Left lung (tissue), 14 donors: ENCODE measurements at places on chromosomes 4 and X. TPM values are rescaled to one million over a fixed set of nuclear protein-coding genes. Genes with fewer than 3 reads are reported as not detected.

FGF5 gene
- polyA plus RNA-seq = not detected

STPG2 gene
- polyA plus RNA-seq = 0.34 TPM

DIPK2B gene
- 30.2 TPM for polyA plus RNA-seq

MAGEB10 gene
- polyA plus RNA-seq = 0.10 TPM

GRCh38 chr4:177532358-177532757 lies 90.1 kb upstream of the AGA start:
- DNase-seq = no peak

- no peak for DNase-seq
Observed at GRCh38 chr4:12203945-12204344, 775.3 kb upstream of the HS3ST1 start.

DNA sequence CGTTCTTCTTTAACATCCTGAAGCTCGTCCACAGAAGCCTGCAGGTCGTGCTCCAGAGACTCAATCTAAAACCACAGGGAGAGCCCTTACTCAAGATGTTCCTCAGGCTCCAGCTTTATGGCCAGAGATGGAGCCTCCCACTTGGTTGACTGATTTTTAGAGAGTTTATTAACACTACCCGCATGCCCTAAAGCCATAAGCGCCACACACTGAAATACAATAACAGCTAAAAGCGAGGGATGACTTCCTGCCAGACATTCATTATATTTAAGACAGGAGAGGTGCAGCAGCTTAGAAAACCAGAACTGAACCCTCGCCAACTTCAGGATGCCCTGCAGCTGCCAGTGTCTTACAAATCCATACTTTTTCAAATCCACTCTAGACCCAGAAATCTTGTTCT lies 42.0 kb downstream of the SOD3 start:
- no peak for DNase-seq

DNA sequence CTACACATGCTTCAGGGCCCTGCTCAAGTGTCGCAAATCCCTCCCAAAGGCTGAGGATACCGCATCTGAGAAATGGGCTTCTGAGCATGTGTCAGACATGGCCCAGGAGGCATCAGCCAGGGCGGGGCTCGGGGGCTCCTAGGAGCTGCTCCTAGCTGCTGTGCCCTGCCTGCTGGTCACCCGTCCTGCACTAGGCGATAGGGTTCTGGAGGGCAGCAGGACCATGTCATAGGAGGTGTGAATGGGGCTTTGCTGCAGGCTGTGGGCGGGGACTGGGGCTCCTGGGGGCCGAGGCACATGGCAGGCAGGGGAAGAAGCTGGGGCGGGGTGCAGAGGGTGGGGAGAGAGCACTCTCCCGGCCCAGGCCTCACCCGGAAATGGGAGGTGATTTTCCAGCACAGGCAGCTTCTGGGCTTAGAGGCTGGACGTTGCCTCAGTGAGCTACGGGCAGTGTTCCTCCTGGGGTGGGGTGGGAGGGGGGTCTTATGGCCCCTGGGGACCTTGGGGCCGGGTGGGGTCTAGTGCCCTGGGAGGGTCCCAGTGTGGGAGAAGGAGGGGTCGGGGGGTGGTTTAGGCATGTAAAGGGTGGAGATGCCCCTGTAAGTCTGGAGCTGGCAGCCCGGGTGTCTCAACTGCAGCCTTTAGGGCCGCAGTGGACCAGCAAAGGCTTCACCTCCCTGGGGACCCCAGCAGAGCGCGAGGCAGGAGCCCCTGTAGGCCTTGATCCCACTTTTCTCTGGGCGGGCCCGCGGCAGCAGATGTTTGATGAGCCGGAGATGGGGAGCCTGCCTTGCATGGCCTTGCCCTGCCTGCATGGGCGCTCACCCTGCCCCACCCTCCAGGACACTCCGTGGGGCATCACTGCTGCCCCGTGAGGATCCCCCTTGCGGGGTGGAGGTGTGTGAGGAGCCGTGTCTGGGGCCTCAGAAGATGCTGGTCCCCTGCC lies 98.6 kb upstream of the LRPAP1 start:
- peak; percentile 69 for DNase-seq
